Heart left ventricle (tissue), 16 donors: ENCODE measurements at places on chromosomes 2 and 18.

DNA sequence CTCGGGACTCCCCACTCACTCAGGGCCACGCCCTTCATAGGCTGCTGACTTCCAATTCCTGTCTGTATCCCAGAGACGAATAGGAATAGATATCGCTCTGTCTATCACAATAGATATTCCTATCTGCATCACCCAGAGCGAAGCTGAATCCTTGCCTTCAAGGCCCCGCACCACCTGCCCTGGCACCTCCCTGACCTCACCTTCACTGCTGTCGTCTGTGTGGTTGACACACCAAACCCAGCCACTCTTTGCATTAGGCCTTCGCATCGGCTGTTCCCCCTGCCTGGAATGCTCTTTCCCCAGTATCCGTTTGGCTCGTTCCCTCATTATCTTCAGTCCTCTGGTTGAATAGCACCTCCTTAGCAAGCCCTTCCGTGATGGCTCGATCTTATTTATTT, 43.5 kb downstream of the ATOH8 start:
- DNase-seq = no peak

- DNase-seq = no peak
Observed at GRCh38 chr18:44943311-44943881, 262.7 kb downstream of the SETBP1 start.

DNA sequence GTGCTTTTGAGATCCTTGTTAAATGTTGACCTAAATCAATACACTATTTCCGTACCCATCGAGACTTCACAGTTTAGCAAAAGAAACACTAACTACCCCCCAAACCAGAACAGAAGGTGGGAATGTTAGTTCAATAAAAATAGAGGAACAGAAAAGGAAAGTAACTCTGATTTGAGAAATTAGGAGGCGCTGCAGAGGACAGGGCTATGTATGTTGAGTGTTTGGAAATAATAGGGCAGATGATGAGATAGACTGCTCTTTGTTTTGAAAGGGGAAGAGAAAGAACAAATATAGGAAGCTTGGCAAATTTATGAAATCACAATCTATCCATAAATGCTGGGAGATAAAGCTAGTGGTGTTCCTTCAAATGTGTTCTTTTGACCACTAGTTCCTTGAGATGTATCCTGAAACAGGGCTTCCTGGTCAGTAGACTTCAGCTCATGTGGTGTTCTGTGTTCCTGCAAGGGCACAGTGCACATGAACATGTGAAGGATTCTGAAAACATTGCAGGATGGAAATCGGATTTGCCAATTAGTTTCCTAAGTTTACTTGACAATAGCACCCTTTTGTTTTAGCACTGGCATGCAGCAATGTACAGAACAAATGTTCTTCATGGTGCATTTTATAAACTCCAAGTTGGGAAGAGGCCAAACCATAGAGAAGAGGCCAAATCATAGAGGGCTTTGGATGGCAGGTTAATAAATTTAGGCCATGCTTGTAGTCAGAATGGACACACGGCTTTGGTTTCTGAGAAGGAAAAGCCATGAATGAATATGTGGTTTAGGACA, 39.8 kb downstream of the RHBDD1 start:
- DNase-seq = no peak

- no peak for DNase-seq
Observed at GRCh38 chr2:134259571-134259970, 5.7 kb downstream of the MGAT5 start.

- no peak for DNase-seq
Observed at GRCh38 chr2:239723486-239724193, 301.5 kb downstream of the NDUFA10 start.
